Stimulated activated CD4-positive, alpha-beta T cell treated with anti-CD3 and anti-CD28 coated beads, Interleukin-15, amount 100 ng/mL, for 1 hour (primary cell): ENCODE measurements at places on chromosomes 6 and 20.

DNA sequence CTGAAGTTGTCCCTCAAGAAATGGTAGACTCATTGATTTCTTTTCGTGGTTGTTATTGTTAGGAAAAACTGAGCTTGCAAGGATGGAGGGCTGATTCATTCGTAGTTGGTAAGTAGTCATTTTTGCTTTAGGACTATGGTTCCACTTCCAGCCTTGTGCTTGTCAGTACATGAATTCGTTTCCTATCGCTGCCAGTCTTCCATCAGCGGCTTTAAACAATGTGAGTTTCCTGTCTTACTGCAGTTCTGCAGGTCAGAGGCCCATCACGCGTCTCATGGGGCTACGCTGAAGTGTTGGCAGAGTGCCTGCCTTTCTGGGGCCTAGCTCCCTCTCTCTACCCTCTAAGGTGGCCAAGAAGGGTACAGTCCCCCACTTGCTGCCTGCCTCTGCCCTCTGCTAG, 11.4 kb upstream of the MDFI start:
- no peak for DNase-seq

DNA sequence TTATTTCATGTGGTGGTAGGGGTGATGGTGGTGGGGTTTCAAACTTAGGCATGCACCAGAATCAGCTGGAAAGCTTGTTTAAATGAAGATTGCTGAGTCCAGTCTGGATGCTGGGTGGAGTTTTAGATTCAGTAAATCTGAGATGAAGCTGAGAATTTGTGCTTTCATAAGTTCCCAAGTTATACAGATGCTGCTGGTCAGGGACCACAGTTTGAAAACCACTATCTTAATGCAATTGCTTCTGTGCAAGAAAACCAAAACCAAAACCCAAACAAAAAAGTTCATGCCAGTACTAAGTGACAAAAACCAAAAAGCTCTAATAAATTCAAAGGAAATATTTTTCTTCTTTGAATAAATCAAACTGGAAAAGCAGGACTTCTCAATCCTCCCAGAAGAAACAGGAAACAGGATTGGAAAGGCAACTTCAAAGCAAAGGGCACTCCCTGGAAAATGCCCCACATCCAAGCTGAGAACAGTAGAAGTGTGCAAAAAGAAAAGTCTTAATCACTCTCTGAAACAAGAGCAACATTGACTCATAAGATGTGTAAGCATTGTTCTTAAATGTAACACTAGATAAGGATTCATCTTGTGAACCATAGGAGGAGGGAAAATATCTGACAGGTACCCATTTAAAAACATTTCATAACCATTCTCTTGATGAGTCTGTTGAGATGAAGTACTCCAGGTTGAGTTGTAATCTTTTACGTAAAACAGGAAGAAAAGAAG, 481.5 kb upstream of the HSF2 start:
- no peak for DNase-seq

DNA sequence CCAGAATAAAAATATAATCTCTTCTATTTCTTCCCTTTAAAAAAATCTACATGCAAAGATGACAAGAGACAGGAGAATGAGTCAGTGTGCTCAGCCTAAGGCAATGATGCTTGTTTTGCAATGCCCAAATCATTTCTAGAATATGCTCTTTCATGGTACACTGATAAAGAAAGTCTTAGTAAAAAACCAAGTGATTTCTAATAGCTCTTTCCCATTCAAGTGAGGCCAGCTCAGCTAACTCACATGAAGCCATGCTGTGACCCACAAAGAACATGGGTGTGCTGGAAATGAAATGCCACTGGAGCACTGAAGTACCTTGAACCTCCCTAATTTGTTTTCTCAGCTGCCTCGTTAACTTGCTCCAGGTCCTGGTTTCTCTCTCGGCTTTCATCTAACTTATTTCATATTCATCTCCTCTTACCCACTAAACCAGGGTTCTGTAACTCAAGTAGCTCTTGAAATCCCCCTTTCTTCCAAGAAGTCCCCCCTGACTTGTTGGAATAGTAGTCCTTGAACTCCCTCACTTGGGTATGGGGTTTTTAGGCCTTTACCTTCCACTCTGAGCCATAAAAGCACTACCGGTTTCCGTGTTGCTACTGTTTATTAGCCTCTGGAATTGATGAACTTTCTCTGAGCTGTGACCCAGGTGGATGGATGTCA, 92.7 kb downstream of the IRF4 start:
- DNase-seq: no peak

DNA sequence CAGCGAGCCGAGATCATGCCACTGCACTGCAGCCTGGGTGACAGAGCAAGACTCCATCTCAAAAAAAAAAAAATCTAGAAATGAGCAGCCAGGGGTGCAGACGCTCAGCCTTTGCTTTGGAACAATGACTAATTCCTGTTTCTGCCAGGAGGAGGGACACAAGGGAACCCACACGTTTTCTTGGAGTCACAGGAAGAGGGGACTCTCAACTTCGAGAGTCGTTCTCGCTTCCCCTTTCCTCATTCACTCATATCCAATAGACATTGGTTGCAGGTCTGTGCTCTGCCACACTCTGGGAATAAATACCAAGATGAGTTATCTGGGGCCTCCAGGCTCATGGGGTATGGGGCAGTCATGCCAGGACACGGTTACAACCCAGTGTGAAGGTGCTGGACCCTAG, 91.5 kb upstream of the RREB1 start:
- no peak for DNase-seq

- DNase-seq: no peak
Measured at GRCh38 chr6:44122801-44123200, 4.5 kb downstream of the MRPL14 start.

- DNase-seq: no peak
Measured at GRCh38 chr6:144664947-144665346, 379.8 kb downstream of the UTRN start.
